Stimulated activated CD4-positive, alpha-beta T cell treated with anti-CD3 and anti-CD28 coated beads, TNF-alpha, amount 100 ng/mL, for 24 hours (primary cell): ENCODE measurements at places on chromosomes 12 and 14.

DNA sequence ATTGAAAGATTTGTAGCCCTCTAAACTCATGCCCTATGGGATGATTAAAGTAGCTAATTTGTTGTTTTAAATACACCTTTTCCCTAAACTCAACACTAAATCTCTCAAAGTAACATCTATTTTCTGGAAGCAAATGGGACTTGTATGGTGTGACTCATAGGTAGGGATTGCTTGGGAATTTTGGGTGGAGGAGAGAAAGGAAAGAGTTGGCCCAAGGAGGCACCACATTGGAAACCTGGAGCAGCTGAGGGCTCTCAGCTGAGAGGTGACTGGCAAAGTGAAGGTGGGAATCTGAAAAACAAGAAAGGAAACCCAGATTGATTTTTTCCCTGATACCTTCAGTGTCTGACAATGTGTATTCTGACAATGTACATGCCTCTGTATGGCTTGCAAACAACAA lies 114.8 kb upstream of the PRICKLE1 start:
- no peak for DNase-seq

GRCh38 chr14:81305743-81306142 lies 85.0 kb upstream of the GTF2A1 start:
- no peak for DNase-seq

DNA sequence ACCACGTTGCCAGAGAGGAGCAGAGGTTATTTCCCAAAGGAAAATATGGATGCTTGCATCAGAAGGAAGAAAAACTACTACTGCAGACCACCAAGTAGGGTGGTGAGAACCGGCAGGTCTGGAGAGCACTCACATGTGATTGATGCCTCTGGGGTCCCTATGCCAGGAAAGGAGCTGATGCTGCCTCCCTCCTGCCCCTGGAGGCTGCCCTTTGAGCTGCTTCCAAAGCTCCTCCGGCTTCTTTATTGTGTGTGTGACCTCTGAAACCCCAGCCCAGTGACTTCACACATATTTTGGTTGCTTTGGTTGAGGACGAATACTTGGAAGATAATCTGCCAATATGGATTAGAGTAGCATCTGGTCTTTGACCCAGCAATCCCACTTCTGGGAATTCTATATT lies 133.4 kb downstream of the AACS start:
- DNase-seq: no peak

GRCh38 chr12:94793191-94793595 lies 142.8 kb upstream of the TMCC3 start:
- no peak for DNase-seq

DNA sequence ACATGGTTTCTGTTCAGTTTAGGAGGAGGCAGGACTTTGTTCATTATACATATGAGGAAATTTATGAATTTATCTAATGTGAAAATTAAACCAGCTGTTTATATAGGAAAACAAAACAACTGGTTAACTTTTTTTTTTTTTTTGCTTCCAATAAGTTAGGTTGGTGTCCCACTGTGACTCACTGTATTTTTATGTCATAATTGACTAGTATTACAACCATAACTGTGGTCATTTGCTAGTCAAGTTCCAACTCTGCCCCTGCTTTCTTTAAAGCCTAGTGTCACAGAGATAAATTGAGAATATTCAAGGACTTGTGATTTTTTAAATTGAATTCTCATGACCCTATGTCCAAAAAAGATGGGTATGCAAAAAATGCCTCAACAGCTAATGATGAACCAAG lies 227.7 kb downstream of the BCAT1 start:
- no peak for DNase-seq

GRCh38 chr12:62379026-62379722 lies 87.5 kb upstream of the MON2 start:
- DNase-seq: no peak

DNA sequence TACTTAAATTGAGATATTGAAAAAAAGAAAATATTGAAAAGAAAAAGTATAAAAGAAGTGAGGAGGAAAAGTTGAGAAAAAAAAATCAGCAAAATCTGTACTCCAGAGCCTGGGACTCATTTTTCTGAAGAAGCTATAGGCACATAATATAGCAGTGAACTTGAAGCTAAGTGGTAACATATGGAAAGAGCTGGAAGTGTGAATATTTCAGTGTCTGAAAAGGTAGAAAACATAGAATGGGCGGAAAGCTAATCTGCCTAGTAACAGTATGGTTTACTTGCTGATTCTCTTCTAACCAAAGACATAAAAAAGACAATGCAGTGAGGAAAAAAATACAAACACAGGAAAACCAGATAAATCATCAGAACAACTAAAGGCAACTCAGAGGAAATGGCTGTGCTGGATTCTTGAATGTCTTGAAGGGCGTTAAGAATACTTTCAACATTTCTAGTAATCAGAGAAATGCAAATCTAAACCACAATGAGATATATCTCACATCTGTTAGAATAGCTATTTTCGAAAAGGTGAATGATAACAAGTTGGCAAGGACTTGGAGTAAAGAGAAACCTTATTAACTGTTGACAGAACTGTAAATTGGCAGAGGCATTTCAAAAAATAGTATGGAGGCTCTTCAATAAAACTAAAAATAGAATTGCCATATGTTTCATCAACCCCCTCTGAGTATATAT lies 784.6 kb downstream of the LRFN5 start:
- no peak for DNase-seq

GRCh38 chr12:107107381-107107780 lies 14.0 kb upstream of the CRY1 start:
- DNase-seq: no peak

DNA sequence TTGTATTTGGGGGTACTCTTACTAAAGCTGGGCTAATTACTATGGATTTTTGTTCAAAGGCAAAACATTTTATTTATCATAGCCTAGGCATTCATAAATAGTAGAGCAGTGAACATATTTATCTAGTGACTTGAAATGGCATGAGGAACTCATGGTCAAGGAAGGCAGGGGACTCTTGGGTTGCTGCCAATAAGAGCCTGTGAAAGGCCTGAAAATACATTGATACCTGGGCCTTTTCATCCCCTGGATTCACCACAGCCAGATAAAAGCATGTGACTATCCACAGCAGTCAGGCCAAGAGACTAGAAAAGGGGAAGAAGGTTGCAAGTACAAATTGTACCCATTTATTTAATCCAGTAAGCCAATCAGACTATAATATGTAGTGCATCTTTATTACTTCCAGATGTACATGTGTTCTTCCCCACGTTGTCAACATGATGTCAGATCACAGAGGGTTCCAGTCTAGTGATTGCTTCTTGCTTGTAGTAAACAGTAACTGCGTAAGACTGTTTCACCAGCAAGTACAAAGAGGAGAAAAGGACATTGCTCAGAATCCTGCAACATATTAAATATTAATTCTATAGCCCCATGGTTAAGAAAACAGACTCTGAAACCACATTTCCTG lies 409.7 kb downstream of the NOVA1 start:
- no peak for DNase-seq

- DNase-seq: no peak
Observed at GRCh38 chr12:75121036-75121705, 88.5 kb downstream of the KCNC2 start.

DNA sequence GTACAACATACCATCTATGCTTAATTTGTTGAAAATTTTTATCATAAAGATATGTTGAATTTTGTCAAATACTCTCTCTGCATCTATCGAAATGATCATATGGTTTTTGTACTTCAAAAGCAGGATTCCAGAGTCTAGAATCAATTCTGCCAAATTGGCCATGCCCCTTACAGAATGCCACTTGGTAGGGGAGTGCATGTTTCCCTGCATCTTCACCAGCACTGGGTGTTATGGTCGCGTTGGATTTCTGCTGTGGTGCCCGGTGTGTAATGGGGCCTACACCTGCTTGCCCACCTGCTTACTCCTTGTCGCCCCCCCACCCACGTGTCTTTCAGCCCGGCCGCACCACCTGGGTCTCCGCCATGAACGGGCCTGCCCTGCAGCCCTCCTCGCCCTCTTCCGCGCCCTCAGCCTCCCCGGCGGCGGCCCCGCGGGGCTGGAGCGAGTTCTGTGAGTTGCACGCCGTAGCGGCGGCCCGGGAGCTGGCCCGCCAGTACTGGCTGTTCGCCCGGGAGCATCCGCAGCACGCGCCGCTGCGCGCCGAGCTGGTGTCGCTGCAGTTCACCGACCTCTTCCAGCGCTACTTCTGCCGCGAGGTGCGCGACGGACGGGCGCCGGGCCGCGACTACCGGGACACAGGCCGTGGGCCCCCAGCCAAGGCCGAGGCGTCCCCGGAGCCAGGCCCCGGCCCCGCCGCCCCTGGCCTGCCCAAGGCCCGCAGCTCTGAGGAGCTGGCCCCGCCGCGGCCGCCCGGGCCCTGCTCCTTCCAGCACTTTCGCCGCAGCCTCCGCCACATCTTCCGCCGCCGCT lies 12.3 kb downstream of the SH2B3 start:
- DNase-seq: no peak

GRCh38 chr12:2668816-2669215 lies 126.0 kb upstream of the FKBP4 start:
- no peak for DNase-seq

GRCh38 chr12:23944067-23944466 lies 5.4 kb downstream of the SOX5 start:
- no peak for DNase-seq

DNA sequence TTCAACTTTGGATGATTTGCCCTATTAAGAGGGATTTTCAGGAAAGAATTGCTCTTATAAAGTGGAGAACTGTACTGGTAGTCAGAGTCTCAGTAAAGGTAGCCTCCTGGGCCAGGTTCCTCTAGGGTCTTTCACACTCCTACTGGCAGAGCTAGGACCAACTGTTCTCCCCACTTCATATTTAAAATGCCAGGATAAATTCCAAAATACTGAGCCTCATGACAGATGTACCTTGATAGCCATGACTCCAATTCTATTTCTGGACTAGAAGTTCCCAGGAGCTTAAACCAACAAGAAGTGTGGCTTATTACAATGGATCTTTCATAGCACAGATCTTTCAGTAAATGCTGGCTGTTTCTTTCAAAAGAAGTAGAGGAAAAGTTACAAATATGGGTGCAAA lies 126.5 kb downstream of the C12orf75 start:
- no peak for DNase-seq

DNA sequence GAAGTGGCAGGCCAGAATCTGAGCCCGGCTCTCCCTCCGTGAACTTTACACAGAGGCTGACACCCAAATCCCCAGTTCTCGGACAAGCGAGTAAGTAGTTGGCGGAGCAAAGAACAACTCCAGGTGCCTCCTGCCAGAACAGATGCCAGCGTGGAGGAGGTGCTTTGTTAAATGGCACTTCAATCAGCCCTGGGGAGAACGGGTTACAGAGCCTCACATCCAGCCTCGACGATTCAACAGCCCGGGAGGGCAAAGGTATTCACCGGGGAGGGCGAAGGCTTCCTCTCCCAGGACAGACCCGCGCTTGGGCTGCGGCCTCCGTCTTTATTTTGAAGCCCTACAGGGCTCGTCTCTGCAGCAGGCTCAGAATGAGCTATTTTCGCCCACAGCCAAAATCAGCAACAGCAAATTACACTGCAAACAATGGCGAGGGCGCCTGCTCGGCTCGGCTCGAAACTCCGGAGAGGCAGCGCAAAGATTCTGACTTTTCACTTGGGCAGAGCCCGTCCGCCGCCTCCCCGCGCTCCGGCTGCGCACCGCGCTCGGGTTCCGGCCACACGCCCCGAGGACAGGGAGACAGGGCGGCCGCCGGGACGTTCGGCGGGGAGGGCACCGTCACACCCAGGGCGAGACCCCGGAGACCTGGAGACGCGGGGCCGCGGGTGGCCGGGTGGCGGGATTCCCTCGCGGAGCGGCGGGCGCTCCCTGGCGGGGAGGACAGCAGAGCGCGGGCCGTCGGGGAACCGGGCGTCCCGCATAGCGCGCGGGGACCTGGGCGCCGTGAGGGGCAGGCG lies 811 bp downstream of the TMCC3 start:
- peak; percentile 9 for DNase-seq

DNA sequence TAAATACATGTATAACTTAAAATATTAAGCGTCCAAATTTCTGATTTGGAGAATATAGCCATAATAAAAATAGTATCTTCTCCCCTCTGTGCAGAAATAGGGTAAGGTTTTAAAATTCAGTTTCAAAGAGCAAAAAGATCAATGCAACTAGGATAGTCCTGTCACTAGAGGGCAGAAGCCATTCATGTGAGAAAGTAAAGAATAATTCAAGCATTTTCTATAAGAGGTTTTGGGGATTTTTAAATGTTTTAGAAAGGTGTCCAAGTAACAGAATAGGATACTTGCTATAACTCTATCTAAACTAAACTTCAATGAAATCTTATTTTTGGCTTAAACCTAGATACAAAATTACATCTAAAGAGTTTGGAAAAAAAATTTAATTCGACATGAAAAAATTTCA lies 50.3 kb downstream of the ADAMTS20 start:
- DNase-seq: no peak

GRCh38 chr14:64563696-64564095 lies 13.9 kb downstream of the PPP1R36 start:
- DNase-seq: no peak

GRCh38 chr12:124194893-124195566 lies 99.9 kb upstream of the RFLNA start:
- DNase-seq: no peak

DNA sequence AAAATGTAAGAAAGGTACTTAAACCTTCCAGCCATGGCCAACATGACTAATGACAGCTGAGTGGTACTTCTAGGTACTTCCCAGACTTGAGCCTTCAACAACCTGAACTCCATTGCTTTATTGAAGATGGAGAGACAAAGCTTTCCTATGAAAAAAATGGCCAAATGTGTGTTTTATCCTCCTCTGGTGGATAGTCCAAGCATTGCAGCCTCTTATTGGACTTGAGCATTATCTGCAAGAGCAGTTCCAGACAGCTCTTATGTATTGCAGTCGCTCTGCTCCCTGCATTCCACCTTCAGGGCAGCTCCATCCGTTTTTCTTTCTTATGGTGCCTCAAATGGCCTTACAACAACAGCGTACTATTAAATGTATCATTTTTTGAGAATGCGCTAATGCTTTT lies 588.2 kb downstream of the NRXN3 start:
- DNase-seq: no peak

DNA sequence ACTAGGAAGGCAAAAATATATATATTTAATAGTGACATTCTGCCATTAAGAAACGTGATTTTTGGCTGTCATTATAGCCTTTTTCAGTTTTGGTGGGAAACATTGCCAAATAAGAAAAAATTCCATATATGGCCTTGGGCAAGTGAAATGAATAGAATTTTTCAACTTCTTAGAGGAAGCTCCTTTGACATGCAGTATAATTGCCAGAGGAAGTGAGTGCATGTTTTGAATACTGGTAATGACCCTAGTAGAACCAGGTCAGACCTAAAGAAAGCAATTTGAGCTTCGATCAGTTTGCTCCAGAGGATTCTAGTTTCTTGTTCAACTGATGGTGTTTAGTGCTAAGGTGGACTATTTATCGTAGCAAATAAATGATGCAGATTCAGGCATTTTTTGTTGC lies 26.2 kb upstream of the TRIM9 start:
- no peak for DNase-seq

DNA sequence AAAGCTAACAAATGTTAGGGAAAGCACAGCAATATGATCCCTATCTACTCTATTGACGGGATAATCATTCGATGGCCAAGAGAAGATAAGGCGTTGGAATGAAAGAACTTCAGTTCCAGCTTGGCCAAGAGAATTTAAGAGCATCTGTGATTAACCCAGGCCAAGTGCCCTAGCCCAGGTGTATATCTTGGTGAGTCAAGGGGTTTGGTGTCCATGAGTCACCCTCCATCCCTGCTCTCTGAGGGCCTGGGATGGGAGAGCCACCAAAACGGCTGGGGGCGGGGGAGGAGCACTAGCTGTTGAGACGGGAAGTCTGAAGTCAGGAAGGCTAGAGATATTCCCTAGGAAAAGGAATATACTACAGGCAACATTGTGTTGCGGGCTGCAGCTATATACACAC lies 13.0 kb downstream of the TBPL2 start:
- no peak for DNase-seq
